ENCODE measurements at places on chromosomes 12 and 14.
A peak's percentile ranks its signal among the peaks of the same experiment; 100 is the strongest.

DNA sequence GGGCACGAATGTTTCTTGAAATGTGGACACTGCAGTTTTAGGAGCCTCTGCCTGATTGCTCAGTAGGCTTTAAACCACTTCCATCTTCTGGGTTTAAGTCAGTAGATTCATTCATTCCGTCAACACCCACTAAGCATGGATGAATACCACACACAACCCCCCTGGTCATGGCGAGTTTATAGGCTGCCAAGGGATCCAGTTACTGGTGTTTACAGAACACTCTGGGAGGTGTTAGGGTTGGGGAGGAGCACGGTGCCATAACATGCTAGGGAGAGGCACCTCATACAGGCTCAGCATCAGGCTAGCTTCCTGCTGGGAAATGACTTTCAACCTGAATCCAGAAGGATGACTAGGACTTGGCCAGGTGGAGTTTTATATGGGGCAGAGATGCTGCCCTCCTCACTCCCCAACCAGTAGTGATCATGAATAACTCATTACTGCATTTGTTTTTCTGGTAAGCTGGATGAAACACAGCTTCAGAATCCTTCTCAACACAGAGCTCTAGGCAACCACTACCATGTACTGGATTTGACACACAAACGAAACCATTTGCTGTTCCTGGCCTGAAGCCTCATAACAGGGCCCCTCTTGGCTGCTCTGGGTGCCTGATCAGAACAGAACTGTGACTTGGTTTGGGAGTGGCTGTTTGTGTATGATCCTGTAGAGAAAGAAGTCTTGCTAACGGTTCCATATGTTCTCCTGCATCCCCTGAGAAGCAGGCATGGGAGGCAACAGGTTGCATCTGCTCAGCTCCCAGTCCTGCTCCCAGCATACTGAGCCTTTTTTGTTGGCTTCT lies 47.9 kb downstream of the FBXW8 start:
- no peaks in the 10 kb centered on the region for H3K36me3 ChIP-seq
- H3K4me3 ChIP-seq = no peak overlapping the region
- no peaks in the 10 kb centered on the region for H3K27me3 ChIP-seq
- H3K27ac ChIP-seq = no peak overlapping the region
- DNase-seq = no peak

DNA sequence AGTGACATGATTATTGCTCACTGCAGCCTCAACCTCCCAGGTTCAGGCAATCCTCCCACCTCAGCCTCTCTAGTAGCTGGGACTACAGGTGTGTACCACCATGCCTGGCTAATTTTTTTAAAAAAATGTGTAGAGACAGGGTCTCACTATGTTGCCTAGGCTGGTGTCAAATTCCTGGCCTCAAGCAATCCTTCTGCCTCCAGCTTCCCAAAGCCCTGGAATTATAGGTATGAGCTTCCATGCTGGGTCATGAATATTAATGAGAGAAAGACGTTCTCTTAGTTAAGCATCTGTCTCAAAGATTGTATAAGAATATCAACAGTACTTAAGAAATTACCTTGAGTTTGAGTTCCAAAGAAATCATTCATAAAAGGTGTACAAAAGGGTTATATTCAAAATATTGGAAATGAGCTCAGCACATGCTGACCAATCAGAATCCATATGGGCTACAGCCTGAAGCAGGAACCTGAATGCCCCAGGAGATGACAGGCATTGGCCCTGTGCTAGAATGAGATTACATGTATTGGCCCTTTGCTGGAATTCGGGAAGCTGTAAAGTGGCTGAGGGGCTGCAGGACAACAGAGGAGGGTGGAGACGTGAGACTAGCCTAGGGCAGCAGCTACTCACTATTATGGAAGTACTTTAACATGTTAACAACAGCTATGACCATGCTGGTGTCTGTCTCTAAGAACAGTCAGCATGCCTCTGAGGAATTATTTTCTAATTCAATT lies 157.0 kb upstream of the CPNE8 start:
- DNase-seq = no peak
- H3K36me3 ChIP-seq = no peaks in the 10 kb centered on the region
- no peak overlapping the region for H3K4me3 ChIP-seq
- no peaks in the 10 kb centered on the region for H3K4me1 ChIP-seq
- H3K27me3 ChIP-seq = no peaks in the 10 kb centered on the region
- H3K27ac ChIP-seq = no peak overlapping the region

DNA sequence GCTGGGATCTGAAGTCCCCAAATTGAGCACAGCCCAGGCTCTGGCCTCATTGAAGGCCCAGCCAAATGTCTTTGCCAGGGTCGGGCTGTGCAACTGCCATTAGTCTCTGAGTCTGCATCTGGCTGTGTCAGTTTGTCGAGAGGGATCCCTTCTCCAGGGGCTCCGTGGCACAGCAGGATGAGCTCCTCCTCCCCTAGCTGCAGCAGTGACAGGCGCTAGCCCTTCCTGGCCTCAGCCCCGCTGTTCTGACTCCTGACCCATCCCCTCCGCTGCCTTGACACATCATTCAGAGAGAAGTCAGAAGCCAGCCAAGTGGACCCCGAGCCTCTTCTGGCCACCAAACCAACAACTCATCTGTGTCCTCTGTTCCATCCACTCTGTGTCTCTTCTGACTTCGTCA lies 188.3 kb downstream of the CALM1 start:
- H3K4me3 ChIP-seq = no peak overlapping the region
- no peaks in the 10 kb centered on the region for H3K27me3 ChIP-seq
- no peak overlapping the region for H3K27ac ChIP-seq
- H3K36me3 ChIP-seq = no peaks in the 10 kb centered on the region
- H3K4me1 ChIP-seq = no peaks in the 10 kb centered on the region
- DNase-seq = no peak

- no peaks in the 10 kb centered on the region for H3K27me3 ChIP-seq
- no peaks in the 10 kb centered on the region for H3K36me3 ChIP-seq
- no peak overlapping the region for H3K4me3 ChIP-seq
- H3K27ac ChIP-seq = no peak overlapping the region
Measured at GRCh38 chr12:53820514-53821306, 68.9 kb upstream of the CISTR start.

DNA sequence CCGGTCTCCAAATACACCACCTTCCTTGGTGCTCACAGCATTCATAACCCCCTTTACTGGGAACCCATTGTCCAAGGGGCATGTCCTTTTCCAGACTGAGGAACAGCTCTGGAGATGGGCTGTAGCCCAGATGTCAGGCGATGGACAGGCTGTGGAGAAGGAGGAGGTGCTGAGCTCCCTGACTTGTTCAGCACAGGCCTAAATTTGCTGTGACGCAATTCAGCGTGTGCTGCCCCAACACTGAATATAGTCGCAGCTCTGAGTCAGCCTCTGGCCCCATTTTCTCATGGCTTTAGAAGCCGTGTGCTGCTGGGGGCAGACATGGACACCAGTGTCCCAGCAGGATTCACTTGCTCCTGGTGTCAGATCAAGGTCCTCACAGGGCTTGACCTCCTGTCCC lies 269.1 kb downstream of the EMP1 start:
- H3K4me1 ChIP-seq = no peaks in the 10 kb centered on the region
- no peaks in the 10 kb centered on the region for H3K27me3 ChIP-seq
- H3K27ac ChIP-seq = no peak overlapping the region
- H3K36me3 ChIP-seq = no peaks in the 10 kb centered on the region

- no peak overlapping the region for H3K27ac ChIP-seq
- H3K4me3 ChIP-seq = peak overlapping the region; percentile 93
- no peak for DNase-seq
- H3K27me3 ChIP-seq = no peaks in the 10 kb centered on the region
- no peaks in the 10 kb centered on the region for H3K36me3 ChIP-seq
- H3K4me1 ChIP-seq = peaks cover 7% of the 10 kb centered on the region
Measured at GRCh38 chr14:94382099-94382715, 6.2 kb downstream of the SERPINA1 start.

- DNase-seq = no peak
- H3K27ac ChIP-seq = no peak overlapping the region
- H3K4me1 ChIP-seq = no peaks in the 10 kb centered on the region
Measured at GRCh38 chr12:46233423-46233822, 35.4 kb downstream of the SLC38A1 start.

- H3K36me3 ChIP-seq = no peaks in the 10 kb centered on the region
- H3K4me1 ChIP-seq = no peaks in the 10 kb centered on the region
- H3K27me3 ChIP-seq = no peaks in the 10 kb centered on the region
- DNase-seq = no peak
- H3K27ac ChIP-seq = no peak overlapping the region
Measured at GRCh38 chr14:81818271-81818670, 284.6 kb upstream of the SEL1L start.

- no peak overlapping the region for H3K4me3 ChIP-seq
- H3K4me1 ChIP-seq = no peaks in the 10 kb centered on the region
Measured at GRCh38 chr12:16352481-16352880, 5.0 kb downstream of the MGST1 start.

GRCh38 chr14:26338231-26338630 lies 259.6 kb downstream of the NOVA1 start:
- no peak overlapping the region for H3K4me3 ChIP-seq
- H3K36me3 ChIP-seq = no peaks in the 10 kb centered on the region
- no peaks in the 10 kb centered on the region for H3K4me1 ChIP-seq
- no peaks in the 10 kb centered on the region for H3K27me3 ChIP-seq
- H3K27ac ChIP-seq = no peak overlapping the region

DNA sequence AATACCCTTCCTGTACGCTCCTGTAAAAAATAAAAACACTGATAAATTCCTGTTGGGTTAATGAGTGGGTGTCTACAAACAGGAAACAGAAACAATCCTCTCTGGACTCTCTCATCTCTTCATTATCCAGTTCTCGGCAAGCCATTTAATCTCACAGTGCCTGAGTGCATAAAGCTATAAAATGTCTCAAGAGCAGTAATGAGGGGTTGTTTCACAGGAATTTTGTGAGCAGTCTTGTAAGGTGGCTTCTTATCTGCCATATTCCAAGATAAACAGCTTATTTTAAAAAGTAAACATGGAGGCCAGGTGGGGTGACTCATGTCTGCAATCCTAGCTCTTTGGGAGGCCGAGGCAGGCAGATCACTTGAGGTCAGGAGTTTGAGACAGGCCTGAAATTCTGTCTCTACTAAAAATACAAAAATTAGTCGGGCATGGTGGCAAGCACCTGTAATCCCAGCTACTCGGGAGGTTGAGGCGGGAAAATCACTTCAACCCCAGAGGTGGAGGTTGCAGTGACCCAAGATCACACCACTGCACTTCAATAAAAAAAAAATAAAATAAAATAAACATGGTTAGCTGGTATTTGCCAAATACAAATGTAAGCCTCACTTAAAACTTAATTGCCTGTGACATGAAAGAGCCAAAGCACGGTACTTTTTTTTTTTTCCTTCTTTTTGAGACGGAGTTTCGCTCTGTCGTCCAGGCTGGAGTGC lies 54.0 kb downstream of the CLIP1 start:
- H3K4me3 ChIP-seq = no peak overlapping the region
- no peaks in the 10 kb centered on the region for H3K27me3 ChIP-seq
- no peak overlapping the region for H3K27ac ChIP-seq
- H3K36me3 ChIP-seq = no peaks in the 10 kb centered on the region
- H3K4me1 ChIP-seq = no peaks in the 10 kb centered on the region
- no peak for DNase-seq

- no peak for DNase-seq
- H3K27me3 ChIP-seq = no peaks in the 10 kb centered on the region
- no peak overlapping the region for H3K4me3 ChIP-seq
- no peaks in the 10 kb centered on the region for H3K36me3 ChIP-seq
- no peak overlapping the region for H3K27ac ChIP-seq
Measured at GRCh38 chr14:89137526-89138163, 279.4 kb downstream of the FOXN3 start.

Data from right lobe of liver (tissue), 6 donors.